ENCODE measurements at places on chromosomes 13 and 19.

GRCh38 chr19:53285087-53285486, 17.6 kb upstream of the VN1R4 start:
- DNase-seq: no peak

GRCh38 chr19:55433292-55433691, 9.8 kb downstream of the SHISA7 start:
- DNase-seq: no peak

- DNase-seq: no peak
These were observed 1.8 kb upstream of the LILRB4 start for GRCh38 chr19:54660964-54661363.

DNA sequence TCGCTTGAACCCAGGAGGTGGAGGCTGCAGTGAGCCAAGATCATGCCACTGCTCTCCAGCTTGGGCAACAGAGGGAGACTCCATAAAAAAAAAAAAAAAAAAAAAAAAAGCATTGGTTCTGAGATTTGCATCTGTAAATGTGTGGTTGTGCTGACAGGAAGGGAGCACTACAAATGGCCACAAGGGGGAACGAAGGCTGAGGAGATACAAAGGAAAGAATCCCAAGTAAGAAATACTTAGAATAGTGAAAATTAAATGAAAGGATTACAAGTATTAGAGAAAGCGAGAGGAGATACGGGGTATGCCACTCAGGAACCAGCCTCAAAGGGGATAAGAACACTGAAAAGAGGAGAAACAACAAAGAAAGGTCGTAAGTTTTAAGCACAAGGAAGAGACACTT, 284.9 kb downstream of the KLF12 start:
- no peak for DNase-seq

DNA sequence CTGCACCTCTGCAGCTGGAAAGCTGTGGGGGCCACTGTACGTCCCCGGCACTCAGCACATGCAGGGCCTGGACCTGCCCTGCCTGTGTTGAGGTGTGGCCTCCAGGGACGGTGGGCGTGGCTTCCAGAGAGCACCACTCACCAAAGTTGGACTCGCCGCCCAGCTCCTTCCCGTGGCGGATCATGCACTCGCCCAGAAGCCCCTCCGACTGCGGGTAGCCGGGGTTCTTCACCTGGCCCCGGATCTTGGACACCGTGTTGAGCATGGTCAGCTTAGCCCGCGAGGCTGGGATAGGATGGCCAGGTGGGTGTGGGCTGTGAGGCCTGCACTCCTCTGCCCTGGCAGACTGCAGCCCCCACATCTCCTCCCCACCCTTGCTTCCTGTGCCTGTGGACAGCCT, 22.0 kb downstream of the MPND start:
- DNase-seq: no peak

DNA sequence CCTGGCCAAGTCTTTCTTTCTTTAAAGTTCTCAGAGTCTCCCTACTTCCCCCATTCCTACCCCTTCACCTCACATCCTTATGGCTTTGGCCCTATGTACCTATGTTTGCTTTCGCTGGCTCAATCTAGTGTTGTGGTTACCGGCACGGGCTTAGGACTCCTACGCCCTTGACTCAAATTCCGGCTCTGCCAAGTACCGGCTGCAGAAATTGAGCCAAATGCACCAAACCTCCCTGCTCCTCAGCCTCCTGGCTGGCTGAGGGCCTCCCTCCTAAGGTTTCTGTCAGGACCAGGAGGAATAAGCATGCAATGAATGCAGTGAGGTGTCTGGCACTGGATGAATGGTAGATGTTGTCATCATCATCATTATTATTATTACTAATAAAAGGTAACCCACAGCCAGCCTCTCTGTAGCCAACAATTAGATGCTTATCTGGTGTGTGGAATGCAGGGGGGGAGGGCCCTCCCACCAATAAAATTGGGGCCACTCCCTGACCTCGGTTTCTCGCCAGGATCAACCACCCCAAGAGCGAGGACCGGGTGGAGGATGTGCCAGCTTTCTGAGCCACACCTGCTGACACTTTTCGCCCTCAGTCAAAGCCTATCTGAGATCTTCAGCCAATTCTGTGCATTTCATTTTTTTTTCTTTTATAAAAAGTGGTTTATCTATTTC, 20.7 kb downstream of the KLK5 start:
- no peak for DNase-seq

GRCh38 chr19:33282036-33282671, 20.2 kb downstream of the CEBPA start:
- DNase-seq: no peak

- DNase-seq: no peak
These were observed 203.9 kb downstream of the NUFIP1 start for GRCh38 chr13:44785401-44785800.

DNA sequence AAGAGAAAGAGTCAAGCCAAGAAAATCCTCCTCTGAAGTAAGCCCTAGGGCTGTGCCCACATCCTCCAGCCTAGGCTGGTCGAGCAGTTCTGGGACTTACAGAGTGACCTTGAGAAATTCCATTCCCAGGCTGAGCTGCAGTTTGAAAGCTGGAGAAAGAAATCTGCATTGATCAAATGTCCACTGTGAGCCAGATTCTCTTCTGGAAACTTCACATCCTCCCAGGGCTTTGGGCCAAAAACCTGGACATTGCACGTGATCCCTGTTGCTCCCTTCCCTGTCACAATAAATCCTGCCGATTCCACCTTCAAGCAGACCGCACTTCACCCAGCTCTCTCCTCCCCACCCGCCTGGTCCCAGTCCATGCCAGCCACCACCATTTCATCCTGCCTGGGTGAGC, 15.7 kb downstream of the TMEM143 start:
- no peak for DNase-seq

GRCh38 chr13:30845297-30846214, 60.5 kb upstream of the MEDAG start:
- DNase-seq: no peak

- no peak for DNase-seq
These were observed 55.1 kb downstream of the RAB20 start for GRCh38 chr13:110506396-110506795.

DNA sequence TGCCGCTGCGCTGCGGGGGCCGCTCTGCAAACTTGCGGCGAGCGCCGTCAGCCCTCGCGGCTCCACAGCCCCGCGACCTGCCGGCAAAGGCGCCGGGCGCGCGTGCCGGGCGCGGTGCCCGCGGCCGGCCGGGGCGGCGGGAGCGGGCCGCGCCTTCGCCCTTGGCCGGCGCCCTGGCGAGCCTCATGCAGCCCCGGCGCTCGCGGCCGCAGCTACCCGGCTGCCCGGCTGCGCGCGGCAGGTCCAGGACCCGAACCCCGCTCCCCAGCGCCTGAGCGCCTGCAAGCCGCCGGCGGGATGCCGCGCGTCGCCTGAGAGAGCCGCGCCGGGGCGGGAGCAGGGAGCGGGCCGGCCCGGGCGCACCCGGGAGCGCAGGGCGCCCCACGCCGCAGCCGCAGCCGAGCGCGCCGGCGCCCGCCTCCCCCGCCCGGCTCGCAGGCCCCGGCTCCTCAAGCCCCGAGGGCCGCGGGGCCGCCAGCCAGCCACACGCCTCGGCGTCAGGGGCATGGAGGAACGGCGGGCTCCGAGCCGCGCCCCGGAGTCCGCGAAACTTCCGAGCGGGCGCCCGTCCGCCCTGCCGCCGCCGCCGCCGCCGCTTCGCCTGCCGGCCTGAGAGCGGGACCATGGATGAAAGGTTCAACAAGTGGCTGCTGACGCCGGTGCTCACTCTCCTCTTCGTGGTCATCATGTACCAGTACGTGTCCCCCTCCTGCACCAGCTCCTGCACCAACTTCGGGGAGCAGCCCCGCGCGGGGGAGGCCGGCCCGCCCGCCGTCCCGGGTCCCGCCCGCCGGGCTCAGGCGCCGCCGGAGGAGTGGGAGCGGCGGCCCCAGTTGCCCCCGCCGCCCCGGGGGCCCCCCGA, 564 bp downstream of the HS6ST3 start:
- no peak for DNase-seq

GRCh38 chr13:25371875-25372283, at the start of gene ATP8A2:
TSS of gene ATP8A2 (plus strand) at chr13:25371974. CDS start at chr13:25372213, 239 bp downstream.
- DNase-seq: no peak

GRCh38 chr19:17450264-17451075, 2.0 kb upstream of the TMEM221 start:
- DNase-seq: no peak

DNA sequence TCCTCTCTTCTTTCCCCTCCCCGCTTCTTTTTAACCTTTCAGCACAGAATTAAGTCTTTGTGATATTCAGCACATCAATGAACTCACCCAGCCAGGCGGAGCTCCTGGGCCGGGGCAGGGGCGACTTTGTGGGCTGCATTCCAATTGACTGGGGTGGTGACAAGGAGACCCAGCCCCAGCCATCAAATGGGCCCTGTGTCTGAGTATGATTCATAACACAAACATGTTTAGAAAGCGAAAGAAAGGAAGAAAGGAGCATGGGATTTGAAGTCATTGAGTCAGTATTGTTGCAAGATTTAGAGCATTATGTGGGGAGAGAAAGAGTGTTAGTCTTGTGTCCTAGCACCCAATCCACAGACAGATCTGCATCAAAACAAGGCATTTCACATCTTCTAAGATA, 185.3 kb downstream of the LHFPL6 start:
- no peak for DNase-seq

DNA sequence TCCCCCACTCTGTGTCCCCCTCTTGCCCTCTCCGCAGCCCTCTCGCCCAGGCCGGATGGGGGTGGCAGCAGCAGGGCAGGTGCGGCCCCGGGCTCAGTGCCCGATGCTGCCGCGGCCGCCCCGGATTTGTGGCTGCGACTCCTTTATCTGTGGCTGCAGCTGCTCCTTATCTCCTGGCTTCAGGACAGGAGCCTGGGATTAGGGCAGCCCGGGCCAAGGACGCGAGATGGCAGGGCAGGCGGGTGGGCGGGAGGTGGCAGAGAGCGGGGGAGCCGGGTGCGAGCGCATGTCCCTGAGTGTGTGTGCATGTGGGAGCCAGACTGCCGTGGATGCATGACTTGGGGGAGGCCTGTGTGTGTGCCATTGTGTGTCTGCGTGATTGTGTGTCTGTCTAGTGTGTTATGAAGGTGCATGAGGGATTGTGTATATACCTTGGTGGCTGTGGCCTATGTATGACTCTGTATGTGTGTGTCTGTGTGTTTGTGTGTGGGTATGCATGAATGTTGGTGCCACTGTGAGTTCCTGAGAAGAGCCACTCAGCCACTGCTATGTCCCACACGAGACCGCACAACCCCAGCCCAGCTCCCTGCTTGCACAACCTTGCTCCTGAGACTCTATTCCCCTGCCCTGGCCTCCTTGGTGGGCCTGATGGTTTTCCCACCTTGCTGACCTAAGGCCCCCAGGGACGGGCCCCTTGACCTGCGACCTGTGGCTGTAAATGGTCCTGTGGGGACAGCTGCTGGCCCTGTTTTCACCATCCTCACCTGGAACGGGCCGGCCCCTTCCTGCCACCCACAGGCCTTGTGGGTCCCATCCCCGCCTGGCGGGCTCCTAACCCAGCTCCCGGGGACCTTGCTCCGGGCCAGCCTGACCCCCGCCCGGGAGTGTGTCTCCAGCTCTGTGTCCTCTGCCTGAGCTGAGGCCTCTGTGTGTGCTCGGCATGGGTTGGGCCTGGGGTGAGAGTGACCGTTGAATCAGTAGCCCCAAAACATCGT, 5.3 kb upstream of the NRTN start:
- no peak for DNase-seq

- DNase-seq: no peak
These were observed 6.5 kb downstream of the UNC13A start for GRCh38 chr19:17681505-17682125.

DNA sequence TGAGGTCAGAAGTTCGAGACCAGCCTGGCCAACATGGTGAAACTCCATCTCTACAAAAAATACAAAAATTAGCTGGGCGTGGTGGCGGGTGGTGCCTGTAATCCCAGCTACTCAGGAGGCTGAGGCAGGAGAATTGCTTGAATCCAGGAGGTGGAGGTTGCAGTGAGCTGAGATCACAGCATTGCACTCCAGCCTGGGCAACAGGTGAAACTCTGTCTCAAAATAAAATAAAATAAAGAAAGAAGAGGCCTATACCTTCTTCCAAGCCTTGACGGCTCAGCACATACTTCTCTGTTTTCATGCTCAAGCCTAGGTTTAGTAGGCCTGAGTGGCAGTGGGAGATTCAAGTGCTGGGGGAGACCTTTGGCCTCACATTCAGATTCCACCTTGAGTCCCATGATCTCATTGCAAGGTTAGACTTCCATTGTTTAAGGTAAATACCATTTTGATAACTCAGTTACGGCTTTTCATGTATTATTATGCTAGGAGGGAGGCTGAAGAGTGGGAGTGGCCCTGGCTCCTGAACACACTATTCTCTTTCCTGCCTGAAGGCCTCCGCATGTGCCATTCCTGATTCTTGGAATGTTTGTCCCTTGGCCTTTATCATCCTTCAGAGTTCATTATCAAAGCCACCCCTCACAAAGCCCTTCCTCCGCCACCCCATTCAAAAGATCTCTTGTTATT, 1.6 kb upstream of the SPINT2 start:
- DNase-seq: no peak

DNA sequence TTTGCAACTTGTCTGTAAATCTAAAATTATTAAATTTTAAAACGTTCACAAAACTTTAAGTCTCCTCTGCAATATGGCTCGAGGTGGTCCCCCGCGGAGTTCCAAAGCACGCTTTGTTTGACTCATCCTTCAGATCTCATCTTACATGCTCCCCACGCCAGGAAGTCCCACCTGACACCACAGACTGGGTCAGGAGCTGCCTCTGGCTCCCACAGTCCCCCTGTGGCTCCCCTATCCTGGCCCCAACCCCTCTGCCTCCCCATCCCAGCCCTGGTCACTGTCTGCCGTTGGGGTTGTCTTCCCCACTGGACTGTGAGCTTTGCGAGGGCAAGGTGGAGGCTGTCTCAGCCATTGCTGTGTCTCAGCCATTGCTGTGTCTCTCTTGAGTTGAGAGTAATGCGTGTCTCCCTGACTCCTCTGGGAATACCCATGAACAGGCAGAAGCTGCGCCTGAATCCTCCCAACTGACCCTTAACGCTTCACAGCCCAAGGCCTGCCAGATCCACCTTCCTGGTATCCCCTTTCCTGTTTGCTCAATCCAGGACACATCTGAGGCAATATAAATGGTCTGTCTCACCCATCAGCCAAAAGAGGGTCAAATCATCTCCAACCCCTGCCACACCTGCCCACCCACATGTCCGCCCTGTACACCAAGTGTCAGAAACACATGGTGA, 15.9 kb downstream of the DYRK1B start:
- no peak for DNase-seq

- DNase-seq: no peak
These were observed 454.9 kb downstream of the FOXO1 start for GRCh38 chr13:40211586-40211968.

GRCh38 chr19:41570639-41571112, 5.3 kb upstream of the CEACAM21 start:
- peak; percentile 37 for DNase-seq
